ENCODE measurements at places on chromosomes 2 and 18.

DNA sequence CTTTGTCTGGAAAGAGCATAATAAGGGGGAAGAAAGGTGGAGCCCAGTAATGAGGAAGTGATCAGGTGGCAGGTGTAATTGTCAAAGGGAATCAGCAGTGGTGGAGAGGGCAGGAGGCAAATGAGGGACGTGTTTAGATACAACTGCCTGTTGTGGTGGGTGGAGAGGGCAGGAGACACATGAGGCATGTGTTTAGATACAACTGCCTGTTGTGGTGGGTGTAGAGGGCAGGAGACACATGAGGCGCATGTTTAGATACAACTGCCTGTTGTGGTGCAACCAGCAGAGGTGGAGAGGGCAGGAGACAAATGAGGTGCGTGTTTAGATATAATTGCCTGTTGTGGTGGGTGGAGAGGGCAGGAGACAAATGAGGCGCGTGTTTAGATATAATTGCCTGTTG is 173.1 kb downstream of the ANKRD30B start:
- DNase-seq = no peak

GRCh38 chr2:217617616-217618022 is 385.2 kb downstream of the TNS1 start:
- DNase-seq = no peak

DNA sequence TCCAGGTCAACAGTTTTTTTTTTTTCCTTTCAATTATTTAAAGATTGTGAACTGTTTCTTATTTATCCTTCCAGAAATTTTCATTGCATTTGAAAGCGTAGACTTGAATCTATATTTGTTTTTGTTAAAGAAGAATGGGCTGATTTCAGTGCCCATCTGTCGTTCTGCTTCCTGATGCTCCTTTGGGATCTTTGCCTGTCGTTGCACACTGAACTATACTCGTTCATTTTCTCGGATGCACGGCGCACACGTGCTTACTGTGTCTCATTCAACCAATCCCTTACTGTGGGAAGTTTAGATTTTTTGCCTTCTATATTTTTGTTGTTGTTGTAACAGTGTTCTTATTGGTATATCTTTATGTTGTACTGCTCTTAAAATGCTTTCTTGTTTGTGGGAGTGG is 149.7 kb downstream of the VAPA start:
- no peak for DNase-seq

DNA sequence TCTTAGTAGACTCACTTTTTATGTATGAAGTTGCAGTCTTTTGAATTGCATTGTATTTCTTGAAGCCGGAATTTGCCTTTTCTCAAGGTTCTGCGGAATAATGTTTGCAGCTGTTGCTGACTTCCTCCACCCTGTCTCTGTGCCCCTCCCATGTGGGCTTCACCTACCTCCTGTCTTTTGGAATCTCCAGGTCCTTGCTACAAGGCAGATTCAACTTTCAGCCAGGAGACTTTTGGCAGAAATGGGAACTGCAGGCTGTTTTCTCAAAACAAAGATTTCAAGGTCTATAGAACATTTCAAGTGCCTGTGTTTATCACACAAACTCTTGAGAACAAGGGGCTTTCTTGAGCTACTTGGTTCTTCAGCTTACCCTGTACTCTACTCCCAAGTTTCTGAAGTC is 25.6 kb downstream of the ZNF236 start:
- DNase-seq = no peak

- DNase-seq = no peak
Measured at GRCh38 chr2:166384774-166385173, 9.0 kb upstream of the SCN9A start.

DNA sequence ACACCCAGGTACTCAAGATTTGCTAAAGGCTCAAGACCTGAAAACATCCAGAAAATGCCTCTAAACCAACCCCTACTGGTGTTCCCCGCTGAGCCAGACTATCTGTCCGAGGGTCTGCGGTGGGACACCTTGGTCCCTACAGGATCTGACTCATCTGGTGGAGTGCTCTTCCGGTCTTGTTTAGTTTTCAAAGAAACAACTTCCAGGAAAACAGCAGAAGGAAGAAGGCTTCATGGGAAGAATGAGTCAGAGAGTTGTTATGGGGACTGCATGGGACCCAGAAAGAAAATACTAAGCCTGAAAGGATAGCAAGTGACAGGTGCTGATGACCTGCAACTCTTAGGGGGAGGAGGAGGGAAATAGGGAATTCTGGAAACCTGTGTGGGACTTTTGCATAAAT is 41.3 kb downstream of the ZFP36L2 start:
- no peak for DNase-seq

DNA sequence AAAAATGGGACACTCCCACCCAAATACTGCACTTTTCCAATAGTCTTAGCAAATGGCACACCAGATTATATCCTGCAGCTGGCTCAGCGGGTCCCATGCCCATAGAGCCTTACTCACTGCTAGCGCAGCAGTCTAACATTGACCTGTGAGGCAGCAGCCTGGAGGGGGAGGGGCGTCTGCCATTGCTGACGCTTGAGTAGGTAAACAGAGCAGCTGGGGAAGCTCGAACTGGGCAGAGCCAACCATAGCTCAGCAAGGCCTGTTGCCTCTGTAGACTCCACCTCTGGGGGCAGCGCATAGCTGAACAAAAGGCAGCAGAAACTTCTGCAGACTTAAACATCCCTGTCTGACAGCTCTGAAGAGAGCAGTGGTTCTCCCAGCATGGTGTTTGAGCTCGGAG is 110.4 kb downstream of the CTIF start:
- no peak for DNase-seq
